Activated CD4-positive, alpha-beta T cell treated with anti-CD3 and anti-CD28 coated beads, Interleukin-2, amount 50 U/mL, for 1 hour (primary cell): ENCODE measurements at places on chromosomes 6 and 20.

- no peak for DNase-seq
Measured at GRCh38 chr6:97658090-97658489, 375.1 kb upstream of the MMS22L start.

GRCh38 chr6:5922230-5922629 lies 84.5 kb downstream of the NRN1 start:
- no peak for DNase-seq

GRCh38 chr6:140276719-140277118 lies 902.3 kb upstream of the CITED2 start:
- no peak for DNase-seq

DNA sequence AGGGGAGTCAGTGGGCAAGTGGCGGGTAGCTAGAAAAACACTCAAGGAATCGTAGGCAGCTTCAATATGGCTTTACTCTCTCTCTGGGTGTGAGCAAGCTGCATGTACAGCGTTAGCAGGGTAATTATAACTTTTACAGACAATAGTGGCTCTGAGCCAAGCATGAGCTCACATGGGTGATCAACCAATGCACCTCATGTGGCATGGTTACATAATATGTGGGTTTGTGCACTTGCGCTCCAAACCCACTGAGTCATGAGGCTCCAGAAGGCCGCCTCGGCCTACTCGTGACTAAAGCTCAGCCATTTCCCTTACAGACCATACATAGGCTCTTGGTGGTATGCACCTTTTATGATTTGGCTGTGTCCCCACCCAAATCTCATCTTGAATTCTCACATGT lies 78.4 kb upstream of the FBXL4 start:
- DNase-seq = no peak

DNA sequence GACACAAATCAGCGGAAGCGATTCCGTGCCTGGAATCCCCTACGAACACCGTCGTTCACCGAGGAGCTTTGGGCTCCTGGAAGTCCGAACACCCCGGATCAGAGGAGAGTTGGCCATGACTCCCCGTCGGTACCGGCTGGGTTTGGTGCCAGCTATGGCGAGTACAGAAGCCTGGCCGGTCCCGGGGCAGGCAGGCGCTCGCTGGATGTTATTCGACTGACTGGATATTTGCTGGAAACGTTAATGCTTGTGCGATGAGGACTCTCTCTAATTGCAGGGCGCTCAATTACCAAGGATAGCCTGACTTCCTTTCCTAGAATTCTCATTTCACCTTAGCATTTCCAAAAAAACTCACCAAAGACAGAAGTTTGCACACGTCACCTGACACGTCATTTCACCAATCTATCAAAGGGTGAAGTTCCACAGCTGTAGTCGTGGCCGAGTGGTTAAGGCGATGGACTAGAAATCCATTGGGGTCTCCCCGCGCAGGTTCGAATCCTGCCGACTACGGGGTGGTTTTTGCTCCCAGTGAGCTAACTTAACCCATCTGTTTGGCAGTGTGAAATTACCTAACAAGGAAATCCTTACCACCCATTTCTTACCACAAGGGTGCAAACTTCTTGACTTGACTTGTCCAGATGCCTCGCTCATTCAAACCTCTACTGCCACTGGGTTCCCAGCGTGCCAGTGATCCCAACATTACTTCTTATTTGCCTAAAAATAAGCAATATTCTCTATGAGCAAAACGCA lies 22.7 kb upstream of the ZNF184 start:
- peak; percentile 10 for DNase-seq

DNA sequence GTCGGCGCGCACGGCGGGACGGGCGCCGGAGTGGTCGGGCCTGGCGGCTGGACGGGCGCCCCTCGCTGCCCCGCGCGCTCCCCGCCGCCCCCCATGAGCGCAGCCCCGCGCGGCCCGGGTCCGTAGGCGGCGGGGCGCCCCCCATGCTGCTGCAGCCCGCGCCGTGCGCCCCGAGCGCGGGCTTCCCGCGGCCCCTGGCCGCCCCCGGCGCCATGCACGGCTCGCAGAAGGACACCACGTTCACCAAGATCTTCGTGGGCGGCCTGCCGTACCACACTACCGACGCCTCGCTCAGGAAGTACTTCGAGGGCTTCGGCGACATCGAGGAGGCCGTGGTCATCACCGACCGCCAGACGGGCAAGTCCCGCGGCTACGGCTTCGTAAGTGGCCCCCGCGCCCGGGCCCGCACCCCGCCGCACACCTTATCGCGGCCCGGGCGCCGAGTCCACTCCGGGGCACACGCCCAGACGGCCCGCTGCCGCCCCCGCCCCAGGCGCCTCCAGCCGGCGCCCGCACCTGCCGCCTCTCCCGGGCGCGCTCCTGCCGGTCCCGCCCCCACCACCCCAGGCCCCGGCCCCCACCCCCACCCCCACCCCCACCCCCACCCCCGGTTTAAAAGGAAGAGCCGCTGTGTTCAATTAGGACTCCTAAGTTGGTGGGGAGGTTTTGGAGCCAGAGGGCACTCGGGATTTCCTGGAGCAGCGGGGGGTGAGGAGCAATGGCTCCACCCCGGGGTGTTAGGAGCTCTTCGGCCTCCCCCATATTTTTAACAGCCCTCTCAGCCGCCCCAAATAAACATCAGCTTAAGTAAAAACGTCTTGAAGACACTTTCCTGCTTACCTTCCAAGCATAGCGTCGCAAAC lies 474 bp downstream of the RBM38 start:
- no peak for DNase-seq

DNA sequence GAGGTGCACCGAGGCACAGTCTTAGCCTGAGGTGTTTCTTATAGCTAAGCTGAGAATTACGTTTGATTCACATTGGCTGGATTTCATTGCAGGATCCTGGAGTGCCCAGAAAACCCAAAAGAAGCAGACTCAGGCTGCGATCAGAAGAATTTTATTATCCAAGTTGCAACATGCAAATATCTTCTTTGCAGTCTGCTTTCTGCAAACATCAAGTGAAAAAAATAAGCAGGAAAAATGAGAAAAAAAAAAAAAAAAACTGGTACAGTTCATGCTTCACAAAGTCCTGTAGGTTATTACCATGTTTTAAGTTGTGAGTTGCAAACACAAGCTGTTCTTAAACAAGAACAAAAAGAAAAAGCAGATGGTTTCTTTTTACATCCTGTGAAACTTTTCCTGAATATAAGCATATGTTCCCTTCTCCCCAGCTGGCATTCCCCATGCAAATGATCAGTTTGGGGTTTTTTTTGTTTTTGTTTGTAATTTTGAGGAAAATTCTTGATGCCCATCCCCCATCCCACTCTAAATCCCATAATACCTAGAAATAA lies 349.0 kb downstream of the CBLN4 start:
- no peak for DNase-seq

GRCh38 chr20:37075932-37076685 lies 19.7 kb downstream of the RBL1 start:
- no peak for DNase-seq

GRCh38 chr6:15623276-15624116 lies 39.3 kb downstream of the DTNBP1 start:
- DNase-seq = no peak

- no peak for DNase-seq
Measured at GRCh38 chr6:125855783-125856182, 65.0 kb downstream of the NCOA7 start.

- peak; percentile 62 for DNase-seq
Measured at GRCh38 chr20:5127204-5127858, 523 bp downstream of the CDS2 start.

GRCh38 chr20:46229478-46230105 lies 78.7 kb downstream of the CDH22 start:
- no peak for DNase-seq

DNA sequence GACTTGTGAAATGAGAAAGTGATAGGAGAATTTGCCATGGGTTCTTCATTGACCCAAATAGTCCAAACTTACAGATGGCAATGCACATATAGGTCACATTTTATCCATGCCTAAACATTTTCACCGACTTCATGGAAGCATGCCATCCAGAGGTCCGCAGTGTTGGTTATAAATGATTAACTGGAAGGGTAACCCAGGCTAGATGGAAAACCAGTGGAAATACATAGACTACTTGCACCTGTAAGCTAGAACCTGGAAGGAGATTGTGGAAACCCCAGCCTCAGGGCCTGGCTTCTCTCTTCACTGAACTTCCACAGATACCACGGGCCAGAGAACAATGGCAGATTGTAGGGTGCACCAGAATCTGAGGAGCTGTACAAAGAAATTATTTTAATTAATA lies 103.8 kb upstream of the SYNDIG1 start:
- no peak for DNase-seq

DNA sequence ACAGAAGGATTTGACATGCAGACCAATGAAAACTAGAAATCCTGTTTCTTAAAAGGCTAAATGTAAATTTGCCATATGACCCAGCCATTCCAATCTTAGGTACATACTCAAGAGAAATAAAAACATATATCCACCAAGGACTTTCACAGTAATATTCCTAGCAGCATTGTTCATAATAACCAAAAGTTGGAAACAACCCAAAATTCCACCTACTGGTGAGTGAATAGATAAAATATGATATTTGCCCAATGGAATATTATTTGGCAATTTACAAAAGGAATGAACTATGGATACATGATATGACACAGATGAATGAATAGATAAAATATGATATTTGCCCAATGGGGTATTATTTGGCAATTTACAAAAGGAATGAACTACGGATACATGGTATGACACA lies 22.7 kb downstream of the MTCL3 start:
- no peak for DNase-seq

GRCh38 chr20:62363920-62364851 lies 2.9 kb downstream of the LAMA5 start:
- no peak for DNase-seq

DNA sequence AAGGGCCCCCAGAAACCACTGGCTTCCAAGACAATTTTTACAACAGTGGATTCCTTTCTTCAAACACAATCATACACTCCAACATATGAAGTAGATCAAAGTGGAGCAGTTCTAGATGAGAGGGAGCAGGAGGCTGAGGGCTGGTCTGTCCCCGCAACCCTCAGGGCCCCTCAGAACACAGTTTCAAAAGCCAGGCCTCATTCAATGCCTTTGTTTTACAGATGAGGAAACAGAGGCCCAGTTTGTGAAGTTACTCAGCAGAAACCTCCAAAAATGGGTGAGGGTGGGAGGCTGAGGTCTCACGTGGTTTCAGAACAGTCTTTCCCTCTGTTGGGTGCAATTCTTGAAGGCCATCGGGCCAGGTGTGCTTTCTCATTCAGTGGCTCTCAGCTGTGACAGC lies 134.9 kb downstream of the SCML4 start:
- DNase-seq = no peak

DNA sequence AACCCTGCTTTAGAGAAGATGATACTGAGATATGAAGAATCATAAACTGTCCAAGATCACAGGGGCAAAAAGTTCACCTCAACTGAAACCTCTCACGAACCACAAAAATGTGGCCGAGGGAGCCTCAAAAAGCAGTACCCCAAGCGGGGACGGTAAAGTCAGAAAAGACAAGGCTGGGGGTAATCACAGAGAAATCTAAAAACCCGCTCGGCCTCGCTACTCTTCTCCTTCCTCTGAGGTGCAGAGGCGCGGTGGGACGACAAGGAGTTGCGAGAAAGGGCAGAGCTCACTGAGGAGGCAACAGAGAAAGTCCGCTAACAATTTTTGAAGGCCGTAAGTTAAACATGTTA lies 356 bp upstream of the IRAK1BP1 start:
- no peak for DNase-seq

DNA sequence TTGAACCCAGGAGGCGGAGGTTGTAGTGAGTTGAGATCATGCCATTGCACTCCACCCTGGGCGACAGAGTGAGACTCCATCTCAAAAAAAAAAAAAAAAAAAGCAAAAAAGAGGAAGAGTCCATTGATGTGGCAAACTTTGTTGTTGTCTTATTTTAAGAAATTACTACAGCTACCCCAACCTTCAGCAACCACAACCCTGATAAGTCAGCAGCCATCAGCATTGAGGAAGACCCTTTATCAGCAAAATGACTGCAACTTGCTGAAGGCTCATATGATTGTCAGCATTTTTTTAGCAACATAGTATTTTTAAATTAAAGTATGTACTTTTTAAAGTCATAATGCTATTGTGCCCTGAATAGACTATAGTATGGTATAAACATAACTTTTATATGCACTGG lies 48.8 kb downstream of the ZFP64 start:
- DNase-seq = no peak

DNA sequence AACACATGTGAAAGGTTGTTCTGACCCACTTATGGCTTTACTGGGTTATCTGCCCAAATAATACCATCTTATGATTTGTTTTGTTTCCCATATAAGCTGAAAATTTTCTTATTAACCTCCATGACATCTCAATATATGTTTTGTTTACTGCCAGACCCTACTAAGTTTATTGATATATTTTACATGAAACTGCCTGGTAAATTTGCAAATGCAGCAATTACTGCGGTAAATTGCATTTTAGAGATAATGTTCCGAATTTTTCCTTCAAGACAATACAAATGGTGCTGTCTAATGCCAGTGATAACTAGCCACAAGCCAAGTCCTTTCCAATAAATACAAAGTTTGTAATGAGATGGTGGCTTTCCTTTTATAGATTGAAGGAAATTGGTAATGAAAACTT lies 275.9 kb downstream of the SAMD5 start:
- DNase-seq = no peak

GRCh38 chr20:60691966-60692615 lies 560.0 kb upstream of the CDH4 start:
- no peak for DNase-seq

- no peak for DNase-seq
Measured at GRCh38 chr6:169701311-169701953, 397 bp downstream of the WDR27 start.

- DNase-seq = no peak
Measured at GRCh38 chr6:11228935-11229654, 3.4 kb downstream of the NEDD9 start.

GRCh38 chr6:163573503-163574179 lies 159.1 kb downstream of the QKI start:
- no peak for DNase-seq

GRCh38 chr6:90156861-90157260 lies 139.8 kb downstream of the BACH2 start:
- DNase-seq = peak; percentile 30

DNA sequence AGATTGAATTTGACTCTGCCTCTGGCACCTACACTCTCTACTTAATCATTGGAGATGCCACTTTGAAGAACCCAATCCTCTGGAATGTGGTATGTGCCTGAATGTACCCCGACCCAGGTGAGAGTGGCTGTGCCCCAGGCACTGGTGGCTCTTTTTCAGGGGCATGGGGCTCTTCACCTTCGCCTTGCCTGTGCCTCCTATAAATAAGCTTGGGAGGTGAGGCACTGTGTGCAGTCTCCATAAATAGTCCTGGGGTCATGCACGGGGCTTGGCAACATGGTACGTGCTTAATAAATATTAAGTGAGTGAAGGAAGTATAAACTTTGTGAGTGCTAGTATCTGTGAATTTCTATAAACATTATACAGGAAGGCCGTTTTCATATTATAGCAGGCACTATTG lies 33.0 kb downstream of the GHRH start:
- DNase-seq = no peak
